ENCODE measurements at places on chromosomes 6 and 20.
A peak's percentile ranks its signal among the peaks of the same experiment; 100 is the strongest.

DNA sequence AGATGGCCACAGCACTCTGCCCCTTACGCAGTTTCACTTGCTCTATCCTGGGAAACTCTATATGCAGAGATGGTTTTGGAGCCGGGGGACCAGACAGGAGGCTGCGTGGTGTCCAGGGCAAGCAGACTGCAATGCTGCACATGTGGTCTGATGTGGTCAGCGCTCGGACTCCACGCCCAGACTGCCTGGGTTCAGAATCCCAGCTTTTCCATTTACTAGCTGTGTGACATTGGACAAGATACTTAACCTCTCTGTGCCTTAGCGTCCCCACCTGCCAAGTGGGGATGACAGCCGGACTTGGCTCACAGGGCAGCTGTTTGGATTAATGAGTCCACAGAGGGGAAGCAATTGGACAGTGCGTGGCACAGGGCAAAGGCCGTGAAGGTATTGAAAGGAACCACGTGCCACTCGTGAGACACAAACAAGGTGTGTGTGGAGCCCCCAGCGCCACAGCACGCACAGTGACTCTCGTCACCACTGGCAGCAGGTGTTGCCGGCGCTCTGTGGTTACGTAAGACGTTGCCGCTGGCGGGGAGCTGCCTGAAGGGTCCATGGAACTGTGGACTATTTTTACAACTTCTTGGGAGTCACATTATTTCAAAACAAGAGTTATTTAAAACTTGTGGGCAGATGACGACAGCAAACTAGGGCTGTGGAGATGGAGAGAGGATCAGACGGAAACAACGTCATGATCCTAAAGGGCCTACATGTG lies 201.4 kb downstream of the PREX1 start:
- DNase-seq: no peak

- no peak for DNase-seq
Observed at GRCh38 chr20:54168961-54169862, 4.6 kb downstream of the CYP24A1 start.

DNA sequence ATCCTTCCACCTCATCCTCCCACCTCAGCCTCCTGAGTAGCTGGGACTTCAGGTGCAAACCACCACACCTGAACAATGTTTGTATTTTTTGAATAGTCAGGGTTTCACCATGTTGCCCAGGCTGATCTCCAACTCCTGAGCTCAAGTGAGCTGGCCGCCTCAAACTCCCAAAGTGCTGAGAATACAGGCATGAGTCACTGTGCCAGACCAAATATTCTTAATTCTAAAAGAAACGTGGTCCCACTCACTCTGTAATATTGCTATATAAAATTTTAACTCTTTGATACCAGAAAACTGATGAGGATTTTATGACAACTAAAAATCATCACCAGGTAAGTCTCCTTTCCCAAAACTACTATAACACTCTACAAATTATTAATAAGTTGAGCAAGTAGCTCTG lies 716.8 kb upstream of the GJE1 start:
- no peak for DNase-seq

DNA sequence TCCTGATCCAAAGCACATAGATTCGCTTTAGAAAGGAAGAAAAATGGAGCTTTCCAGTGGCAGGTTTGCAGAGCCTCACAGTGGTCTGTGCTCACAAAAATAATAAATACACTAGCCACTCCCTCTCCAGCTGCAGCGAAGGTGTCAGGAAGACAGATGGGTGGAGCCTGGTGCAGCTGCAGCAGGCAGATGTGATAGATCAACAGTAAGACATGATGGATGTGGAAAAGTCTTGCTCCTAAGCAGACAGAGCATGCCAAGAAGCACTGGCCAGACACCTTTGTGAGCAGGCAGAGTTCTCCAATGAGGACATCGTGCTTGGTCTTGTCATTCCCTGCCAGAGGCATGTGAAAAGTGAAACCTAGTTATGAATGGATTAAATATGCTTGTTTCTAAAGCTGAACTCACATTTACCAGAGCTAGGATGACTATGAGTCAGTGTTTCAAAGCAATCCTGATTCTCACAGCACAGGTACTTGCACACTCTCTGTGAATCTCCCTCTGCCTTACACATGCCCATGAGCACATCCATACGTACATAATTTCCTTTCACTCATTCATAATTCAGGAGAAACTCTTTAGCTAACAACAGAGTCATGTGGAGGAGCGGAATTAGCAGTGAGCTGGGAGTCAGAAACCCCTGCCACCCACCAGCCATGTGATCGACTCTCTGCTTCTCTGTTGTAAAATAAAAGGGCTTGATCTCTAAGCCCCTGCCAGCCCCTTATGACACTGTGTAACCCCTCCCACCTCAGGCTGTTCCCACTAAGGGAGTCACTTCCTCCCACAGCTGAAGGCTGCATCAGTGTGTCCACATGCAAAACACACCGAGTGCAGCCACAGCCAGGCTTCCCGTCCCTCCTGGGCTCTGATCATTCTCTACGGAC lies 111.2 kb downstream of the SCML4 start:
- DNase-seq: no peak

DNA sequence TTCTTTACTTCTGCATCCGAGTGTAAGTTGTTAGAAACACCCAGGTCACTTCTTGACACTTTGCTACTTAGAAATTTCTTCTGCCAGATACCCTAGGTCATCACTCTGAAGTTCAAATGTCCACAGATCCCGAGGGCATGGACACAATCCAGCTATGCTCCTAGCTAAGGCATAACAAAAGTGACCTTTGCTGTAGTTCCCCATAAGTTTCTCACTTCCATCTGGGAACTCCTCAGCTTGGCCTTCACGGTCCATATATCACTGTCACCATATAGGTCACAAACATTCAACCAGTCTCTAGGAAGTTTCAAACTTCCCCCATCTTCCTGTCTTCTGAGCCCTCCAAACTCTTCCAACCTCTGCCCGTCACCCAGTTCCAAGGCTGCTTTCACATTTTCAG lies 65.3 kb downstream of the IRF4 start:
- DNase-seq: no peak

DNA sequence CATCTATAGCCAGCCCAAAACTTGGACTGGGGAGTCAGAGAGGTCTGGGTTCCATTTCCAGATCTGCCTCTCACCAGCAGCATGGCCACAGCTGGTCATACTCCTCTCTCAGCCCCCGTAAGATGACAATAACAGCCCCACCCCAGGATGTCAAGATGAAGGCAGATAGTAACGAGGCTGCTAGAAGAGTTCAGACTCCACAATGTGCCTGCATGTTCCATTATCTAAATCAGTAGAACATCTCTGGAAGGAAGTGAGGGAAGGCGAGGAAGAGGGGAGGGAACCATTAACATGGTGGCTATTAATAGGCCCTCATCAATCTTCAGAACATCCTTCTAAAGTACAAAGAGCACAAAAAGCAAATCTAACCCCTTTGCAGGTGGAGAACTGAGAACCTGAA lies 98.0 kb upstream of the KCNG1 start:
- no peak for DNase-seq

GRCh38 chr6:73942592-73943186 lies 246.7 kb downstream of the CD109 start:
- no peak for DNase-seq

DNA sequence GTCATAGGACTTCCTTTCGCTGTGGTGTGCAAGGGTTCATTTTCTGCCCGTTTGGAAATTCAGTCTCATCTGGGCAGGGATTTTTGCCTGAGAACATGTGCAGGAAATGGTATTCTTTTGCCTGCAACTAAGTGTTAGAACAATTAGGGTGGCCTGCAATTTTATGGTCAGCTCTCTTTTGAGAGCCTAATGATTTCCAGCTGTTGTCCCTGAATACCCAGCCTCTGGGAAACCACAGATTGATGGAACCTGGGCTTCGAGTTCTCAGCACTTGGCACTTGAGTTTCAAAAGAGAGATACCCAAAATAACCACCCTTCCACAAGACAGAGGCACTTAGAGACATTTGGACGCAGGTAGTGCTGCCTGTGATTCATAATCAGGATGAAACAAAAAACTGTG lies 217.2 kb upstream of the FOXA2 start:
- no peak for DNase-seq

DNA sequence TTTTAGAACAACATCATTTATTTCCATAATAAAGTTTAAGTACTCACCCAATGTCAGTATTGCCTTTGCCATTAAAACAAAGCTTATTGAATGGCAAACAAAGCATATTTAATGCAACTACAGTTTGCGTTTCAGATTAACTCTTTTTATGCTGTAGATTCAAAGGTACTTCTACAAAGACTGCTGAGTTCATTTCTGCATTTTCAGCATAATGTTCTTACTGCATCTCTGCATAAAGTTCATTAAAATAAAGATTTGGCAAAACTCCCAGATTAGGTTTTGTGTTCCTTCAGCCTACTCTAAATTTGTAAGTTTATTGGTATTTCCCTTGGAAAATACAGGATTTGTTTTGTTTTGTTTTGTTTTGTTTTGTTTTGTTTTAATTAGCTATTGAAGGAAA lies 359.4 kb downstream of the ADGRB3 start:
- no peak for DNase-seq

DNA sequence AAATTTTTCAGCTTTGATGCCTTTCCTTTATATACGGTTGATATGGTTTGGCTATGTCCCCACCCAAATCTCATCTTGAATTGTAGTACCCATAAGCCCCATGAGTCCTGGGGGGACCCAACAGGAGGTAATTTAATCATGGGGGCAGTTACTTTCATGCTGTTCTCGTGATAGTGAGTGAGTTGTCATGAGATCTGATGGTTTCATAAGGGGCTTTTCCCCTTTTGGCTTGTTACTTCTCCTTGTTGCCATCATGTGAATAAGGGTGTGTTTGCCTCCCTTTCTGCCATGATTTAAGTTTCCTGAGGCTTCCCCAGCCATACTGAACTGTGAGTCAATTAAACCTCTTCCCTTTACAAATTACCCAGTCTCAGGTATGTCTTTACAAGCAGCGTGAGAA lies 66.8 kb downstream of the ARHGAP18 start:
- no peak for DNase-seq

DNA sequence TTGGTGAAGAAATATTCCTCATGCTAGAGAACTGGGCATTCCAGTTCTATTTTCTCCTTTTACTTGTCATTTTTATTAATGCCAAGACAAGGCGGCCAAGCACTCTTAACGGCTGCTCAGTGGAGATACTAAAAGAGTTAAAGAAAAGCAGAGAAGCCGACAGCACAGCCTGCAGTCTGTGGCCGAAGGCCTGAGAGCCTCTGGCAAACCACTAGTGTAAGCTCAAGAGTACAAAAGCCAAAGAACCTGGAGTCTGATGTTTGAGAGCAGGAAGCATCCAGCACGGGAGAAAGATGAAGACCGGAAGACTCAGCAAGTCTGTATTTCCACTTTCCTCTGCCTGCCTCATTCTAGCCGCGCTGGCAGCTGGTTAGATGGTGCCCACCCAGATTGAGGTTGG lies 167.1 kb upstream of the FUT9 start:
- DNase-seq: no peak

GRCh38 chr6:73236144-73236750 lies 11.0 kb upstream of the KHDC1L start:
- no peak for DNase-seq

- no peak for DNase-seq
Observed at GRCh38 chr6:3359973-3360726, 96.7 kb downstream of the SLC22A23 start.

DNA sequence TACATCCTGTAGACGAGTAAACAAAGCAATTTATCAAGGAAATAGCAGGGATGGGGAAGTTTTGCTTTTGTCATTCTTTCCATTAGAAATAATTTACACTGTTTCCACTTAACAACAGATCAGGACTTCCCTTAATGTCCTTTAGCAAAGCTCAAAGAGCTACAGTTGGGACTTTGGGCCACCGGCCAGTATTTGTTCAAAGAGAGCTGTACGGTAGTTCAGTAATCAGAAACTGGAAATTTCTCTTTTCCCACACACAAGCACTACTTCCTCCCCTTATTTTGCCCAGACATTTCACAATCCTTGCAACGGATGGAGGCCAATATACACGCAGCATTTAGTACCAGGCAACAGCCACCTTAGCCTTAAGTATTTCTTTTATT lies 12.1 kb upstream of the HINT3 start:
- no peak for DNase-seq

- DNase-seq: no peak
Observed at GRCh38 chr6:16511040-16511660, 250.1 kb downstream of the ATXN1 start.

GRCh38 chr20:19978511-19979210 lies 38.5 kb upstream of the NAA20 start:
- DNase-seq: no peak

GRCh38 chr20:36199345-36200257 lies 36.7 kb upstream of the AAR2 start:
- peak; percentile 80 for DNase-seq

DNA sequence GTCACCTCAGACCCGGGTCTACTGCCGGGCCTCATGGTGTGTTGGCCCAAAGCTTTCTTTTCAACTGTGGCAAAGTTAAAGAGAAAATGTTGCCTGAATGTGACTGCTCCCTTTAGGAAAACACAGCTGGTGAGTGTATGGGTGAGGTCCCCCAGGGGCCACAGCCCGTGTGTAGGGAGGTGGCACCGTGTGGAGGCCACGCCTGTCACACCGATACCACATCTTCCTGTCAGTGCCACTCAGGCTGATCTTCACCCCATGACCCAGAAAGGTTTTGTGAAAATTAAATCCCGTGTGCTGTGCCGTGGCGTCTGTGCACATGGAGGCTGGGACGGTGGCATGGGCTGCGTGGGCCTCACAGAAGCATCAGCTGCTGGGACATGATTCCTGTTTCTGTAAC lies 10.7 kb upstream of the ADRM1 start:
- no peak for DNase-seq

DNA sequence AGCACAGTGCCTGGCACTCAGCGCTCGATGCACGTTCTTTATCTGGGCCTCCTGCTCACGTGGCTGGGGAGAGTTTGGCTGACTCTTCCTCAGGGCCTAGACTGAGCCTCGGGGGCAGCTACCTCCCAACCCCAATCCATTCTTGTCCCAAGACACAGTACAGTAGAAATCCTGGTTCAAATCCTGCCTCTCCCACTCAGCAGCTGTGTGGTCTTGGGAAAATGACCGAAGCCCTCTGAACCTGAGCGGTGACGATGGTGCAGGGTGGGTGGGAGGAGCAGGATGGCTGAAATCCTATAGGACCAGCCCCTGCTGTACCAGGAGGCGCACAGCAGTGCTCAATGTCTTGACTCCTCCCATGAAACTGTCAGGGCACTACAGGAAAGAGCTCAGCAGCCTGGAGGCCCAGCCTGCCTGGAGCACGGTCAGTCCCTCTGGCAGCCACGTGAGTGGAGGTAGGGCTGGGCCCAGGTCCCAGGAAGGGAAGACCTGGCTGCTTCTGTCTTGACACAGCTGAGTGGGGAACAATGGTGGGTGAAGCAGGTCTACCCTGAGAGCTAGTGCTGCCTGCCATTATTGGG lies 31.5 kb downstream of the PDRG1 start:
- DNase-seq: no peak

DNA sequence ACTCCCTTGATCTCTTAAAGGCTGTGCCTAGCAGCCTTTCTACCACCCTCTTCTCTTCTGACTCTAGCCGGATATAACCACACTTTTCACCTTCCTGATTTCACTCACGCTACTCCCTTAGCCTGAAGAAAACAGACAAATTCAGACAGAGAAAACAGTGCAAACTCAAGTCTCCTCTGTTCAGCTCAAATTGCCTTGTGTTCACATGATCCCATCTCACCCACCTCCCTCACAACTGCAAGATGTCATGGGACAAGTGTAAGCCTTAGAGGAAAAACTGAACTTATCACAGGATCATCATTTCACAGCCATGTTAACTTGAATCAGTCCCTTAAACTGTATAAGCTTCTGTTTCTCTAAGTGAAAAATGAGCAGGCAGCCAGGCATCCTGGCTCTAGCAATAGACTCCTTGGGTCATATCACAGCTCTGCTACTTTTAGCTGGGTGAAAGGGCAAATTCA lies 66.5 kb upstream of the TENT5A start:
- DNase-seq: no peak

- DNase-seq: no peak
Observed at GRCh38 chr6:29797135-29797534, 30.5 kb upstream of the HLA-G start.

GRCh38 chr6:169158174-169158573 lies 95.5 kb downstream of the THBS2 start:
- no peak for DNase-seq
